ENCODE measurements at places on chromosomes 4 and X.

- DNase-seq: no peak
Observed at GRCh38 chrX:71378732-71379131, 12.6 kb downstream of the TAF1 start.

DNA sequence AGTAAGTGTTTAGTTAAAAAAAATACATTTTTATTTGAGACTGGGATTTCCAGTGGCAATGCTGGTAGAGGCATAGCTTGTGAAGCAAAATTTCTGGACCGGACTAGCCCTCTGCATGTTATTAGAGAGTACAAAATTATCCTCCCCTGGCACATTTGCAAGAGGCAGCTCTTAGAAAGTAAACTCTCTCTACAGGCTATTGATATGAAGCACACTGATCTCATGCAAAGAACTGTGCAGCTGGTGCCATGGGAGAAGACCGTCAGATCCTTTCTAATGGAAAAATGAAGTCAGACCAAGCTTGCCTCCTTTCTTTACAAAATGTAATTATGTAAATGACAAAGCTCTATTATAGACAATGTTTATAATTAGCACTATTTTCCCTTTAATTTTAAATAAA, 2717.2 kb downstream of the PCDH7 start:
- DNase-seq: no peak

DNA sequence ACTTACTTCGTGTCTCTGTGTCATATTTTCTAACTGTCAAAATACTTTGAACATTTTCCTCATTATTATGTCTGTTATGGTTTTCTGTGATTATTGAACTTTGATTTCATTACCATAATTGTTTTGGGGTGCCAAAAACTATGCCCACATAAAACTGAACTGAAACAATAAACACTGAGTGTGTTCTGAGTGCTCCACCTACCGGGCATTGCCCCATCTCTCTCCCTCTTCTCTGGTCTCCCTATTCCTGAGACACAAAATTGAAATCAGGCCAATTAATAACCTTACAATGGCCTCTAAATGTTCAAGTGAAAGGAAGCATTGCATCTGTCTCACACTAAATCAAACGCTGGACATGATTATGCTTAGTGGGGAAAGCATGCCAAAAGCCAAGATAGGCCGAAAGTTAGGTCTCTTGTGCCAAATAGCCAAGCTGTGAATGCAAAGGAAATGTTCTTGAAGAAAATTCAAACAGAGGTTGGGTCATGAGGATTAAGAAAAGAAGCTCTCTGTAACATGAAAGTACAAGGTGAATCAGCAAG, 972.3 kb downstream of the PCDH7 start:
- DNase-seq: no peak

DNA sequence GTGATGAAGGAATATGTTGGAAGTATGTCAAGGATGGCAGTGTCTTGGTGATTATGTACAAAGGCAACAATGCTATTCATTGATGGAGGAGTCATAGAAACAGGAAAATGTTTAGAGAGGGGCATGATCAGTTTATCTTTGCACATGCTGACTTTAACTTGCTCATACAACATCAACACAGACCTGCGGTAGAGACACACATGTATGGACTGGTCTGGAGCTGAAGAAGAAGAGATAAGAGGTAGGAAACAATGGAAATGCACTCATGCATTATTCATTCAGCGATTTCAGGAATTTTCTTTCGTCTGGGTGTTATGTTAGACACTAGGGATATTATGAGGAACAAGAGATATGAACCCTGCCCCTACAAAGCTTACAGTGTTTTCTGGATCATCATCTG, 1252.3 kb upstream of the TENM3 start:
- no peak for DNase-seq

GRCh38 chr4:115272594-115272993, 159.2 kb upstream of the NDST4 start:
- no peak for DNase-seq
